ACHN (cell line): ENCODE measurements at places on chromosomes 13 and 19.
A peak's percentile ranks its signal among the peaks of the same experiment; 100 is the strongest.

DNA sequence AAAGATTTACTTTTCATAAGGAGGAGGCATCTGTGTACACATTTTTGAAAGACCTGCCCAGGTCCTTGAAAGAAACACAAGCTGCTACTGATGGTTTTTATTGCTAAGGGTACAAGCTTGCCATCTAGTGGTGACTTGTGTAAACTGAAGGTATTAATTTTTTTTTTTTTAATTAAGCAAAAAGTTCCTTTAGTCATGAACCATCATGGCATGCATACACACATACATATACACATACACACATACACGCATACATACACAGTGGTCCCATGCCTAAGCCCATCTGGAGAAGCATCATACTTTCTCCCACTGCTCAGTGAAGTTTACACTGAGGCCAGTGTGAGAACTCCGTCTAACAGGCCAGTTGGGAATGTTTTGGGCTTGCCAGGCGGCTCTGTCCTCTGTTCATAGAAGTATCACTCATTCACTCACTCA is 312.5 kb downstream of the DCLK1 start:
- DNase-seq, result peak; percentile 42

DNA sequence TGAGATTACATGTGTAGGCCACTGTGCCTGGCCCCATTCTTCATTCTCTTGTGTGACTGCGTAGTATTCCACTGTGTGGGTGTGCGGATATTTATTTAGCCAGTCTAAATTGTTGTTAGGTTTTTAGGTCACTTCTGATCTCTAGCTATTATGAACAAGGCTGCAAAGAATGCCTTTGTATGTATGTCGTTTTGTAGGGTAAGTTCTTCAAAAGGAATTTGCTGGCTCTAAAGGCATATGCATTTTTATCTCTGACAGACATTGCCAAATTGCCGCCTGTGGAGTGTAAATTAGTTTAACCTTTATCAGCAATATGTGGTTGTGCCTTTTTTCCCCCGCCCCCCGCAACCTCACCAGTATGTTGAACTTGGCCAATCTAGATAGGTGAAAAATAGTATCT is 30.3 kb upstream of the EHD2 start:
- no peak for DNase-seq

DNA sequence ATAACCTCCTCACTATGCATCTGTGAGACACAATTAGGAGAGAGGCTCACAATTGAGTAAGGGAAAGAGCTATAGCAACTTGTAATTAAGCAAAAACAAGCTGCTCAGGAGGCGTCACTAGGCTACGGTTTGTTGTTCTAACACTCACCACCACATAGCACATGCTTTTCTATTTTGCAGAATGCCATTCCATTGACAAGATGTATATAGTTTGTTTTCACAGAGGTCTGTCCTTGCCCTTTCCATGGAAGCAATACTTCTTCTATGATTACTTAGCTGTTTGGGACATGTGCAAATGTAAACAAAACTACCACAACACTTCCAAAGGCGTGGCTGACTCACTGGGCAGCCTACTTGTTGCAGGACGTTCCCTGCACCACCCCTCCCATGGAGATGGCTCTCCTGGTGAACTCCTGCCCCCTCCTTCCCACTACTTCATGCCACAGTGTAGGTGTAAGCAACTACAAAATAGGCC is 33.9 kb upstream of the FAM216B start:
- DNase-seq, result no peak

DNA sequence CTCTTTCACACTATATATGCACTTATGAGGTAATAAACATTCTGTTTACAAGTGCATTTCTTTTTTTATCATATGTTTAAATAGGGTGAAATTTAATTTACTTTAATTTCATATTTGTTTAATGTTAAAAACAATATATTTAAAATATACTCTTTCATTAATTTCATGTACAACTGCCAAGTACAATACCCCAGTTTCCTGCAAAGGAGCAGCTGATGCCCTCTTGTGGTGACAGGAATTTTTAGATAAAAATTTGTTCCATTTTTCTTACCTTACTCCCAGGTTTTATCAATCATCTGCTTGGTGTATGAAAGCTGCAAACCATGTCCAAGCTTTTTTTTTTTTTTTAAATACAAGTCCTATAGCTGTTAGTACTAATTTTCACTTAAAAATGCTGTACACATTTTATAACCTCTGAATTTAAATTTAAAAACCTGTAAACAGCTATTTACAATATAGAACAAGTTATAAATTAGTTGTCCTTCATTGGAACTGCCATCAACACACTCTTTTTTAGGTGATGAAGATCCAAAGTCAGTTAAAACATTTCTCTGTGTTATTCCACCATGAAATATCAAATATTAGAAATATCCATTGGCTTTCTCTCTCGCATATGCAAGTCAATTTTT is 4.9 kb downstream of the PCDH20 start:
- DNase-seq, result peak; percentile 35

DNA sequence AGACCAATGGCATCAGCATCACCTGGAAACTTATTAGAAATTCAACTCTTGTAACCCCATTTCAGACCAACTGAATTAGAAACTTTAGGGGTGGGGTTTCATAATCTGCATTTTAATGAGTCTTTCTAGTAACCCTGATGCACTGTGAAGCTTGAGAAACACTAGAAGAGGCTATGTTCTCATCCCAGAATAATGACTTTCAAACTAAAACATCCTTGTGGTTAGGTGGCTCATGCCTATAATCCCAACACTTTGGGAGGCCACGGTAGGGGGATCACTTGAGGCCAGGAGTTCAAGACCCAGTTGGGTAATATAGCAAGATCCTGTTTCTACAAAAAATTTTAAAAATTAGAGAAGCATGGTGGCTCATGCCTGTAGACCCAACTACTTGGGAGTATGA is 402.4 kb downstream of the DLEU7 start:
- DNase-seq, result no peak
